ENCODE measurements at places on chromosomes 12 and 14. TPM values are rescaled to one million over a fixed set of nuclear protein-coding genes. Genes with fewer than 3 reads are reported as not detected.

CACNA1C gene
- 137 TPM for total RNA-seq

CDCA4 gene
- 2.0 TPM for total RNA-seq

GSC gene
- 0.66 TPM for total RNA-seq

OR6C76 gene
- total RNA-seq: not detected

IRAK3 gene
- total RNA-seq: 4.8 TPM

KRT71 gene
- total RNA-seq: not detected

ANKS1B gene
- total RNA-seq: 1.6 TPM

FOXN4 gene
- not detected for total RNA-seq

CLECL1 gene
- not detected for total RNA-seq

MAP1LC3B2 gene
- 2.9 TPM for total RNA-seq

Data from left ventricle myocardium inferior (tissue), 1 donor.